ENCODE measurements at places on chromosomes 7 and 10. TPM values are rescaled to one million over a fixed set of nuclear protein-coding genes. Genes with fewer than 3 reads are reported as not detected.

GRCh38 chr10:69583106-69583505 lies 9.9 kb upstream of the NEUROG3 start:
- DNase-seq = no peak

Gene CALHM1
- polyA plus RNA-seq = not detected

Gene LOXL4
- polyA plus RNA-seq = not detected

Gene FGFR2
- not detected for polyA plus RNA-seq

- DNase-seq = no peak
These were observed 128.5 kb downstream of the DKK1 start for GRCh38 chr10:52442576-52442975.
